ENCODE measurements at places on chromosomes 1 and 21. TPM values are rescaled to one million over a fixed set of nuclear protein-coding genes. Genes with fewer than 3 reads are reported as not detected.

DNA sequence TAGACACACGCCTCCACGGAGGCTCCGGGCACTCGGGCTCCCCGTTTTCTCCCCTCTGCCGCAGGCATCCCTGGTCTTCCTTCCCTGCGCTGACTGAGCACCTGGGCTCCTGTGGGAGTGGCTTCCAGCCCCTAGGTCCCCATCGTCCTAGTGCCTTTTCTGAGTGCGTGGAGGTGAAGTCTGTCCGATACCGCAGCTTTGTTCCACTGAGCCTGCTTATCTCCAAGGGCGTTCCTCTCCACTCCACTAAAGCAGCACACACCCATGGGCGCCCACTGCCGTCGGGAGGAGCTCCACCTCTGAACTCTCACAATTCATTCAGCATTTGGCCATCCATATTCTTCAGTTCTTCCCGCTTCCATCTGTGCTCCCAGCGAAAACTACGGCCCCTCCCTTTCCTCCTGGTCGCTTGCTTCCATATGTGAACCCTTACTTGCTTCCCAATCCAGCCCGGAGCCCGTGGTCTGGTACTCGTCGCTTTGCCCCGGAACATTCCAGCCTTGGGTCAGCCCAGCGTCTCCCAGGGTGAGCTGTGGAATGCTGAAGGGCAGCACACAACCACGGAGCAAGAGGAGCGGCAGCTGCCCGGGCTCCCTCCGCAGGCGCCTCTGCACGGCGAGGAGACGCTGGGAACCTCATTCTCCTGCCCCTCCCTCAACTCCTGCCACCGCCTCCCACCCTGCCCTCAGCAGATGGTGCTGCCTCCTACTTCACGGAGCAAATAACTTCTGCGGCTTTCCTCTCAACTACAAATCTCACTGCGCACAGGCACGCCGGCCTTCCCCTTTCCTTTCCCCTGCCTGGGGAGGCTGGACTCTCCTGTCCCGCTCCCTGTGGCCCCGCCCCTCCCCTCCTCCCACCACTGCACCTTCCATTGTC lies 27.5 kb downstream of the ATP8B2 start:
- no peaks in the 10 kb centered on the region for H3K27me3 ChIP-seq
- DNase-seq = peak; percentile 56
- H3K4me1 ChIP-seq = peaks cover 14% of the 10 kb centered on the region
- H3K4me3 ChIP-seq = no peak overlapping the region

- H3K27ac ChIP-seq = no peak overlapping the region
- no peaks in the 10 kb centered on the region for H3K27me3 ChIP-seq
- H3K4me1 ChIP-seq = no peaks in the 10 kb centered on the region
Observed at GRCh38 chr1:92065042-92065441, 10.2 kb downstream of the SETSIP start.

- H3K4me3 ChIP-seq = no peak overlapping the region
- H3K4me1 ChIP-seq = peaks cover 7% of the 10 kb centered on the region
- no peaks in the 10 kb centered on the region for H3K27me3 ChIP-seq
- H3K27ac ChIP-seq = no peak overlapping the region
- no peak for DNase-seq
Observed at GRCh38 chr1:175217721-175218531, 25.4 kb upstream of the KIAA0040 start.

DNA sequence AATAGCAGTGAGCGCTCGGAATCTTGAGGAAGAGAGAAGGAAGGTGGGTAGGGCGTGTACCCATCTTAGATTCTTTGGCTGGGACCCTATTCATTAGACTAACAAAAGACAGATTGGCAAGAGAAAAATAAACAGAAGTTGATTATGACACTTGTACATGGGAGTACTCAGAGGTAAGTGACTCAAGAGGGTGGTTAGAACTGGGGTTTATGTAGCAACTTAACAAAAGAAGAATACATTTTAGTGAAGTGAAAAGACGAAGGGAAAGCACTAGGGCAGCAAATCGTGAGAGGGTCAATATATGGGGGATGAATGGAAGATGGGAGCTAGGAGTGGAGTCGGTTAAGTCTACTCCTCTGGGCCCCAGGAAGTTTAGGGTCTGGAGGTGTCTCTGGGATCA lies 25.8 kb upstream of the RCC2 start:
- H3K4me1 ChIP-seq = no peaks in the 10 kb centered on the region
- H3K4me3 ChIP-seq = no peak overlapping the region
- H3K27ac ChIP-seq = no peak overlapping the region
- DNase-seq = no peak
- H3K36me3 ChIP-seq = no peaks in the 10 kb centered on the region
- no peaks in the 10 kb centered on the region for H3K27me3 ChIP-seq

DNA sequence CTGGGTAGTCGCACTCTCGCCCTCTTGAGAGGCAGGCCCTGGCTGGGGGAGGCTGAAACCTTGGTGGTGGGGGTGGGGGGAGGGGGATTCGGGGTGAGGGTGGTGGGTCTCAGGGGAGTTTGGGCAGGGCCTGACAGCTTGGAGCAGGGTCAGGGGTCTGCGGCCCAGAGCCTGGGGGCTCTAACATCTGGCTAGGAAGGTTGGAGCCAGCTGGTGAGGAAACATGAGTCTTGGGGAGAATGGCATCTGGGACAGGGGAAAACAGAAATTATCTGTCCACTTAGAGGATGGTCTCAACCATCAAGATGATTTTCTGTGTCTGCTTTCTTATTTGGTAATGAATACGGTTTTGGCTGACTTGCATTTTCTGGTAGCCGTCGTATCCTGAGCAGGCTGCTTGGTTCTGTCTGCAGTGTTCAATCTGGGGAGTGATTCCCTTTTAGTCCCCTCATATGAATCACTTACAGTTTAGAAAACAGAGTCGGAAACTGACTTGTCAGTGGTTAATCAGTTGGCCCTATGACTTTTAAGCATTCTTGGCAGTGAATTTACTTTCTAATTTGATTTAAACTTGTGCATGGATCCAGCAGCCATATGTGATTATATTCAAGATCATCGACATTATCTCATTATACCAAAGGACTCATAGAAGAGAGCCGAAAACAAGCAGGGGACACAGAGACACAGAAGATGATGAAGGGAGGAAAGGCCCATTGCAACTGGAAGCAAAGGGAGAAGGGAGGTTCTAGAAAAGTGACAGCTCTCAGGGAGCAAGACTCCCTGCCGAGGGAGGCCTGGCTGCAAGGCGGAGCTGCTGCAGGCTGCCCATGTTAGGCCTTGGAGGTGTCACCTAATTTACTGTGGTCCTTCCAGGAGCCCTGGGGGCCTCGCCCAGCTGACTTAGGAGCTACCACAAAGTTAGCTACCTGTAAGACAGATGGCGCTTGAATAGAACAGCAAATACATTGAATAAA lies 237.6 kb downstream of the SDCCAG8 start:
- no peak for DNase-seq
- no peak overlapping the region for H3K27ac ChIP-seq
- no peaks in the 10 kb centered on the region for H3K4me1 ChIP-seq
- peaks cover 7% of the 10 kb centered on the region for H3K36me3 ChIP-seq
- H3K4me3 ChIP-seq = no peak overlapping the region

DNA sequence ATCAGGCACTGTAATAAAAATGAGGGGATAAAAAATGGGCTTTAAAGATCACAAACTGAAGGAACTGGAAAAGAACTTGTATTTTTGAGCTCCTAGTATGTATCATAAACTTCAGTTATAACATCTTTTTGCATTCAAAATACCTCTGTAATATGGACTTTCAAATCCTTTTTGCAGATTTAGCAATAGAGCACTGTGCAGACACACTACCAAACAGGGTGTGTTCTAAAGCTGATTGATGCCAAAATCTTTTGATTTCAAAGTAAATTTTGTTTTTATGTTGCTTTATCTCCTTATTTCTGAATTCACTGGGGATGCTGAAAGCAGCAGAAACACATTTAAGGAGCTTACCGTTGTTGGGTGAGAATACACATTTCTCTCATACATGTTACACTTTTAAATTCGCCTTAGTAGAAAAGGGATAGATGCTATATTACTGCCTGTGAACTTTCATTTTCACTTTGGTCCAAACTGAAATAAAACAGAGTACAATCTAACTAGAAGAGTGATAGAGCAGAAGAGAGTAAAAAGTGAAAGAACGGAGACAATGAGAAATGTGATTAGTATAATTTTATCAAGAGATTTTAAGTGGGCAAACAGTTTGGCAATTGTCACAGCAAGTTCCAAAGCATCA lies 1126.6 kb downstream of the BRINP3 start:
- no peaks in the 10 kb centered on the region for H3K4me1 ChIP-seq
- H3K4me3 ChIP-seq = no peak overlapping the region
- H3K27ac ChIP-seq = no peak overlapping the region
- no peaks in the 10 kb centered on the region for H3K36me3 ChIP-seq

DNA sequence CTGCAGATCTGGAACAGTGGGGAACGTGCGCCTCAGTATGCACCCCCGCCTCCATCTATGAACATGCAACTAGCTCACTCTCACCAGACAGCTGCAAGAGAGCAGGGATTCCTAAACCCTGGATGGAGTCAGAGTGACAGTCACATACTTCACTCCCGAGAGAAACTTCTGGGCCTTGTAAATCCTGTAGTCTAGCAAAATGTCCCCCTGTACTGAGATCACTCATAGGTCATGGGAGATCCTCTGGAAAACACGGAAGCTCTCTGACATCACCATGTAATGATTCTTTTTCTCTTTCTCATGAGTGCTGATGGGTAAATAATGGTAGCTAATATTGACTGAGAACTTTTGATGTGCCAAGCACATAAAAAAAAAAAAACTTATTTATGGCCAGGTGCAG lies 23.4 kb upstream of the TARDBP start:
- no peaks in the 10 kb centered on the region for H3K4me1 ChIP-seq
- no peaks in the 10 kb centered on the region for H3K27me3 ChIP-seq
- no peak for DNase-seq
- H3K36me3 ChIP-seq = no peaks in the 10 kb centered on the region

DNA sequence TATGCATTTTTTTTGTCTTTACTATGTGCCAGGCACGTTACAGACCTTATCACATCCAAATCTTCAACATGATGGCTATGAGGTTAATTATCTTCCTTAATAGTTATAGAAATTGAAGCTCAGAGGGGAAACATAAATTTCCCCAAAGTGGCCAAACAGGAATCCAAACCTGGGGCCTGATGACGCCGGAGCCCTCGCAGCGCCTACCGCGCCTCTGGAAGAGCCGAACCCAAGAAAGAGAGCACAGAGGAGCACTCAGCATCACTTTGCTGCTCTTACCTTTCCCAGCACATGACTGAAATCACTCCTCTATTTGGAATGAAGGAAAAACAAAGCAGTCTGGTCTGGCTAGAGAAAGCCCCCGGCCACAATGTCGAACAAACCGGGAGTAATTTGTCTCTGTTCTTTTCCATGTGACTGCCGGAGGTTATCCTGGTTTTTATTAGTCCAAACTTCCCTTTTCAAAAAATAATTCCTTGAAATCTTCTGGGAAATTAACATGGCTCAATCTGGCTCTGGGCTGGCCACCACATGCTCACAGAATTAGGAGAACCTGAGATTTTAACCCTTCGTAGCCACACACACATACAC lies 195.5 kb downstream of the ADSS2 start:
- no peaks in the 10 kb centered on the region for H3K4me1 ChIP-seq
- no peaks in the 10 kb centered on the region for H3K27me3 ChIP-seq
- H3K27ac ChIP-seq = no peak overlapping the region
- H3K36me3 ChIP-seq = no peaks in the 10 kb centered on the region

DNA sequence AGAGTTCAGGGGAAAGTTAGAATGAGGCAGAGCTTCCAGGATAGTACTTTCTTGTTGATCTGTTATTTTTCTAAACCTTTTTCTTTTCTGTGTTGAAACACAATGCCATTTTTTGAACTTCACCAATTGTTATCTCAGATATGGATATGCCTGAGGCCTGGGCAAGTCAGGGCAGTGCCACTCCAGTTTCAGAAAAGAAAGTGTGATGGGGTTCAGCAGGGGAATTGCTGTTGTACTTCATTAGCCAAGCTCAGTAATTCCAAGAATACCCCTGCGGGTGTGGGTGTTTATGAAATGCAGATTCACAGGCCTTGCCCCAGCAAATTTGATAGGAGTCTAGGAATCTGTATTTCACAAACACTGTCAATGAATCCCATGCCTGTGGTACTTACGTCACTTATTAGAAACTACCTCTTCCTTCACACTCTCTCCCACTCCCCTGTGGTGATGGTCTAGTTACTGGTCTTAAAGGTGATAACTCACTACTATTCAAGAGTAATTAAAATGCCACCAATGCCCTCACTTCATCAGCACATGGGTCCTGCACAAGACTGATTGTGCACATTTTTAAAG lies 142.3 kb downstream of the PBX1 start:
- no peak for DNase-seq
- H3K4me3 ChIP-seq = no peak overlapping the region
- no peaks in the 10 kb centered on the region for H3K27me3 ChIP-seq
- no peak overlapping the region for H3K27ac ChIP-seq
- no peaks in the 10 kb centered on the region for H3K36me3 ChIP-seq

DNA sequence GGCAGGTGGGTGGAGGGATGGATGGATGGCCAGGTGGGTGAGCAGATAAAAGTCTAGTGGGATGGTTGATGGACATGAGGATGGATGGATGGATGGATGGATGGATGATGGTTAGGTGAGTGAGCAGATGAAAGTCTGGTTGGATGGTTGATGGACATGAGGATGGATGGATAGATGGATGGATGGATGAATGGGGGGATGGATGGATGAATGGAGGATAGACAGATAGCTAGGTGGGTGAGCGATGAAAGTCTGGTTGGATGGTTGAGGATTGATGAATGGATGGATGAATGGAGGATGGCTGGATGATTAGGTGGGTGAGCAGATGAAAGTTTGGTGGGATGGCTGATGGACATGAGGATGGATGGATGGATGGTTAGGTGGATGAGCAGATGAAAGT lies 9.0 kb upstream of the ARHGEF19 start:
- DNase-seq = no peak
- H3K27ac ChIP-seq = no peak overlapping the region
- H3K4me1 ChIP-seq = peaks cover 6% of the 10 kb centered on the region

DNA sequence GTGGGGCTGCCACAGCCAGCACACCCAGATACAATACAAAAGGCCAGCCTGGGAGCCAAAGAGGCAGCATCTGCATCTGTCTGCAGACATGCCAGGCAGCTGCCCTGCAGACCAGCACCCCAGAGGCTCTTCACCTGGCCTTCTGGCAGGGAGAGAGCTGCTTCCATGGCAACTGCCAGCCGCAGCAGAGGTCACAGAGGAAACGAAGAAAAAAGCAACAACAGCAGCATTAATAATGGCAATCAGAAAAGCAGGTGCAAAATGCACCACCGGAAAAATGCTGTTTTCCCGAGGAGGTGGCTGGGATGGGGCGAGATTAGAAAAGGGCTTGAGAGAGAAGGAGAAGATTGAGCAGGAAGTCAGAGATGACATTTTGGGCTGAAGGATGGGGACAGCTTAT lies 309.5 kb downstream of the PCP4 start:
- H3K36me3 ChIP-seq = no peaks in the 10 kb centered on the region

Gene DONSON
- total RNA-seq = 29.4 TPM

Gene TSSK3
- 1.1 TPM for total RNA-seq

Gene NMNAT2
- total RNA-seq = 0.38 TPM

Gene PROX1
- total RNA-seq = 4.0 TPM

Gene CCDC190
- 9.0 TPM for total RNA-seq

Gene FCRL4
- total RNA-seq = not detected

Gene EDARADD
- not detected for total RNA-seq
